Stimulated activated CD4-positive, alpha-beta T cell treated with anti-CD3 and anti-CD28 coated beads, TNF-alpha, amount 100 ng/mL, for 24 hours (primary cell): ENCODE measurements at places on chromosomes 11 and 22.

GRCh38 chr11:133586903-133587517 lies 54.7 kb upstream of the OPCML start:
- no peak for DNase-seq

DNA sequence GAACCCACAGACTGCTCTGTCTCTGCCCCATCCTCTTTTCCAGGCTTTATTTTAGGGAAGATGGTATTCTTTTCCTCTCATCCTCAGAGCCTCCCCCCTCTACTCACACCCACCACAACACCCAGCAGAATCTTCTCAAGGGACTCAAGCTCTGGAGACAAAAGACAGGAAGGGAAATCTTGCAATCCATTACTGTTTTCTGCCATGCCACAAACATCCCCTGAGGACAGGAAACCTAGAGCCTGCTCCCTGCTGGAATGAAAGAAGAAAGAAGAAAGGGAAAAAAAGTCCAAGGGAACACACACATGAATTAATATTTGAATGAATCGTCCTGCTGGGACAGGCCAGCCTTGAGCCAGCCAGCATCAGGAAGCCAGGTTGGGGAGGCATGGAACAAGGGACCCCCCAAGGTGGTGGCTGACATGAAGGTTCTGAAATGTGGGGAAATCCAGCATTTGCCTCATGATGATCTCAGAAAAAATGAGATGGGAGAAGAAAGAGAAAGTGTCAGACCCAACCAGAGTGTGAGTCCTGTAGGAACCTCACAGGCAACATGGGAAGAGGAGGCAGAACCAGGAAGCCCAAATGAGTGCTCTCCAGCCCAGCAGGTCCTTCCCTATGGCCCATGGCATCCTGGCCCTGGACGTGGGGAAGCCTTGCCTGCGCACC lies 34.0 kb downstream of the SLCO2B1 start:
- no peak for DNase-seq

GRCh38 chr22:35470903-35471321 lies 69.7 kb upstream of the RASD2 start:
- DNase-seq: no peak

DNA sequence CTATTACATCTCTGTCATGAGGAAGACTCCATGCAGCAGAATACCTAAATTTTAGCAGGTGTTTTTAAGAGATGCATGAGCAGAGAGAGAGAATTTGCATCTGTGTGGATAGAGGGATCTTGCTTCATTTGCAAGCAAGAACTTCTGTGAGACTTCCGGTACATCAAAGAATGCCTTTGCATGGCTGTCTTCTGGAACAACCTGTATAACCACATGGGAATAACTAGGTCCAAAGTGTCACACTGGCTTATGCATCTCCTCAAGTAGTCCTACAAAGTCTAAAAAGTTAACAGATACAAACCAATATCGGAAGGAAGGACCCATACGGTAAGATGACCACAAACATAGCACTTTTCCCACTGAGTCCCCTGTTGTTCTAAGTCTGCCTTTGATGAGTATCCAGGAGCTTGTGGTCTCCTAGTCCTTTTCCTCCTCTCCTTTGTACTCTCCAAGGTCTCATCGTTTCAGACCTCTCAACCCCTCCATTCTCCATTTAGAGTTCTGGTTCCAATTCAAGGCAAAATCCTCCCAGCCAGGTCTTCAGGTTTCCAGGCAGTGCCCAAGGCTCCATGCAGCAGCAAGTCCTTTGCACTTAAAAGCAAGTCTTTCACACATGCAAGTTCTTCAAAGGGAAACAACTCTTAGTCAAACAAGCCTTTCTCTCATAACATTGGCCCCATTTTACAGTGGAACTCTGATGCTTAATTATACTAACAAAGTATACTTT lies 581.7 kb upstream of the ARHGAP42 start:
- no peak for DNase-seq

DNA sequence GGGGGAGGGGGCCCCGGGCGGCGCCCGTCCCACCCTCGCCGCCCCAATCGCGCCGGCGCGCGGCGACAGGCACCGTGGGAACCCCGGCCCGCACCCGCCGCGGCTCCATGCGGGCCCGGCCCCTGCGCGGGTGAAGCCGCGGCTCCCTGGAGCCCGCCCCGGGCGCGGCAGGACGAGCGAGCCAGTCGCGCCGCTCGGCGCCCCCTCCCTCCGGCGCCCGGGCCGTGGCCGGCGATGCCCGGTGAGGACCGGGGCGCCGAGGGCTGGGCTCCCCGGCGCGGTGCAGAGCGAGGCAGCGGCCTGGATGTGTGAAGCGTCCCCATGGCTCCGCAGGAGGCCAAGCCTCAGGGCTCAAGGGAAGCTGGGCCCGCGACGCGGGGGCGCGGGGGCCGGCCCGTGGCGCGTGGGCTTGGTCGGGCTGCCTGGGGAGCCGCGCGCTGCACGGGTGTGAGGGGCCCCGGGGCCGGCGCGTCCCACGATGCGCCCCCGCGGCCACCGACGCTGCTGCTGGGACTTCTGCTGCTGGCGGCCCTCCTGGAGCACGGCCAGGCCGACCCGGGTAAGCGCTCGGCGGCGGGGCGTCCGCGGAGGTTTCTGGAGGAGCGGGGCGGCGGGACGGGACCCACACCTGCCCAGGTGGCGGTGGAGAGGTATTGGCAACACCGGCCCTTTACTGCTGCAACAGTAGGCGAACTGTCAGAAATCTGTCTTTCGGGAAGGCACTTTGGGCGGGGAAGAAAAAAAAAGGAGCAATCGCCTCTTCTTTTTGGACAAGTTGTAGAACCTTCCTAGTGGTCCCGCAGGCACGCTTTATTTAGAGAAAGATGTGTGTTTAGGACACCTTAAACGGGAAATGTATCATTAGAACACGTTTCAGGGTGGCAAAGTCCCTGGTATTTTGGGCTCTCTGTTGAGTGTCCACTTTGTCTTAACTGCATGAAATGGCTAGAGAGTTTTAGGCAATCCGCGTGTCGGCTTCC lies 119.4 kb downstream of the HIPK3 start:
- DNase-seq: no peak

- DNase-seq: no peak
These were observed 383.1 kb upstream of the CADM1 start for GRCh38 chr11:115887316-115887715.

DNA sequence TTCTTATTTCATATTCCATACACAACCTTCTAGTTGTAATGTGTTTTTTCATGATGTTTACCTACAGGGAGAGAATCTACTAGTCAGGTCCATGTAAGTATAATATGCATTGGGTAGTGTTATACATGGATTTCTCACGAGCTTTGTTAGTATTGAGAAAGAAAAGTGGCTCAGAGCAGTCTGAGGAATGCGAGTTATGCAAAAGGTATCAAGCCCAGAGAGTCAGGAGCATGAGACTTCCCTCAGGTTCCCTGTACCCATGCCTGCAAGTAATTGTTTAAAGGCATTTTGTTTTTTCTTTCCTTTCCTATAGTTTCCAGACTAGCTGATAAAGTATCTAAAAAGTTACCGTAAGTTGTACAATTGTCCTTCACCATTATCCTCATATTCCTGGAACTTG lies 66.1 kb downstream of the STK33 start:
- no peak for DNase-seq

GRCh38 chr22:28986366-28986765 lies 75.3 kb downstream of the C22orf31 start:
- DNase-seq: no peak

- DNase-seq: no peak
These were observed 51.5 kb upstream of the SPATA19 start for GRCh38 chr11:133896642-133897330.
